Bronchial epithelial cell (primary cell): ENCODE measurements at places on chromosomes 4 and X. TPM values are rescaled to one million over a fixed set of nuclear protein-coding genes. Genes with fewer than 3 reads are reported as not detected.

DNA sequence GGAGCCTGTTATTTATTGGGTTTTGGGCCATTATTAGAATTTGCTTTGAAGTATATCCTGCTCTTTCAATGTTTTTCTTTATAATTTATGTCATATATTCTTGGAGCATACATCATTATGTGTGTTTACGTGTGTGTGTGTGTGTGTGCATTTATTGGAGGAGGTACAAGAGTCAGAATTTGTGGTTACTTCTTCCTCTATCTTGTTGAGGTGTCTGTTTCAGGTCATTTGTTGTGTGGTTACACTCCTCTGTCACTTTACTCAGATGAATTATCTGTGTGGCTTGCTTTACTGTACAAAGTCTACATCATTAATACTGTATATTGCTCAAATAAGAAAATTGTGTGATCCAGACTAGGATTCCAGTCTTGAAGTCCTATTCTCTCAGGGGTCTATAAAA, 1957.4 kb upstream of the TENM3 start:
- DNase-seq: no peak

The BMPR1B gene
- total RNA-seq: 14.5 and 15.3 TPM in 2 replicates

The PLK4 gene
- 0.53 and 1.7 TPM in 2 replicates for total RNA-seq

The MTCP1 gene
- total RNA-seq: 1.8 and 29.3 TPM in 2 replicates

The F11 gene
- total RNA-seq: not detected in 2 replicates

DNA sequence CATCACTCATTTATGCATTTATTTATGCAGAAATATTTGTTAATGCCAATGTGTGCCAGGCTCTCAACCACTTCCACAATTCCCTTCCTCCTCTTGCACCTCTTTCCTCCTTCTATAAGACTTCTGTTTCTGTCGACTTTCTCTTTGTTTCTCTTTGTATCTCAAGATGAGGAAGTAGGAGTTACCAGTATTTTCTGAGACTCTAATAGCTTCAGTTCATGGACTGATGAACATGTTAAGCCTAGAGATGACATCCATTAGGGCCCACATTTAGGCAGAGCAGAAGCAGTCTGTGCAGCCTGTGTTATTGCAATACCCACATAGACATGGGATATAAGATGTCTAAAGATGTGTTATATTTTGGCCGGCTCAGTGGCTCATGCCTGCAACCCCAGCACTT, 241.8 kb upstream of the SMIM31 start:
- DNase-seq: no peak

DNA sequence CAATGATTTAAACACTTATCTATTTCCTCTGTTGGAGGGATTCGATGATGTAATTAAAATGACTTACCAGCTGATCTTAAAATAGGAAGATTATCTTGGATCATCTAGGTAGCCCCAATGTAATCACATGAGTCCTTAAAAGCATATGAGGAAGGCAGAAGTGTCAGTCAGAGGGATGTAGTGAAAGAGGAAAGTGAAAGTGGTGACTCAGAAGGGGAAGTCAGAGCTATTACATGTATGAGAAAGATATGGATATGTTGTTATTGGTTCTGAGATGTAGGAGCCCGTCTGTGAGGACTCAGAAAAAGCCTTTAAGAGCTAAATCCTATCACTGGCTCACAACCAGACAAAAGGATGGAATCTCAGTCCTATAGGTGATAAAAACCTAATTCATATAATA, 456.4 kb downstream of the DACH2 start:
- DNase-seq: peak; percentile 1

DNA sequence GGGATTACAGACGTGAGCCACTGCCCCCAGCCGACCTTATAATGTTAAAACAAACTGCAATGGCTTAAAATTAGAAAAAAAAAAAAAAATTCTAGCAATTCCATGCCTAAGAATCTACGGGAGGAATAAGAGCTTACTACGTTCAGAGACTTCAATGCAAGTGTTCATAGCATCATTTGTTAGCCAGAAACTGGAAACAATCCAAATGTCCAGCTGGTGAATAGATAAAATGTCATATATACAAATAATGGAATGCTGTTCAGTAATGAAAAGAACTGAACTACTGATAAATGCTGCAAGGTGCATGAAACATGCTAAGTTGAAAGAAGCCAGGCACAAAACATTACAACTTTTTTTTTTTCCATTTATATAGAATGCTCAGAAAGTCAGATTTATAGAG, 5.3 kb downstream of the EXOSC9 start:
- no peak for DNase-seq

The SPANXC gene
- total RNA-seq: not detected in 2 replicates
